ENCODE measurements at places on chromosomes 4 and X. TPM values are rescaled to one million over a fixed set of nuclear protein-coding genes. Genes with fewer than 3 reads are reported as not detected.

ZFP92 gene
- 4.5 TPM for total RNA-seq

HMGB3 gene
- 16.8 TPM for total RNA-seq

PJA1 gene
- total RNA-seq = 21.9 TPM

MAGEA4 gene
- total RNA-seq = not detected

All from lower lobe of right lung (tissue), 2 donors.